ENCODE measurements at places on chromosomes 3 and 15.
A peak's percentile ranks its signal among the peaks of the same experiment; 100 is the strongest.

- no peak for DNase-seq
Observed at GRCh38 chr3:78495301-78495700, 1272.5 kb downstream of the ROBO1 start.

GRCh38 chr3:138694287-138695007 is 85.9 kb downstream of the FAIM start:
- no peak for DNase-seq

DNA sequence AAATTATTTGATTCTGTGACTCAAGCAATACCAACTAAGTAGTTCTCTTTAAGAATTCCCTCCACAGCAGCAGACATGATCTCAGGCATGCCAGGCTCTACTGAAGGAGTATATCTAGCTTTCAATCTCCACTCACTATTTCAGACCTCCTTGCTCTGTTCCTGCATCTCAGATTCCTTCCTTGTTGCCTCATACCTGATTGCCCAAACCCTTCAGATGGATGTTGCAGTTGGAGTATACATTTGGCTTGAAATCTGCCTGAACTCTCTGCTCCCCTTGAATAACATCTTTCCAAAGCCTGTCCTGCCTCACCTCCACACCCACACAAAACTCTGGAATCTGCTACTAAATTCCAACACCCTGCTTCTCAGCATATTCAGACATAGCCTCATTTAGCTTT is 19.8 kb upstream of the TM4SF4 start:
- DNase-seq: no peak

- no peak for DNase-seq
Observed at GRCh38 chr3:42122261-42123011, 31.3 kb downstream of the TRAK1 start.

DNA sequence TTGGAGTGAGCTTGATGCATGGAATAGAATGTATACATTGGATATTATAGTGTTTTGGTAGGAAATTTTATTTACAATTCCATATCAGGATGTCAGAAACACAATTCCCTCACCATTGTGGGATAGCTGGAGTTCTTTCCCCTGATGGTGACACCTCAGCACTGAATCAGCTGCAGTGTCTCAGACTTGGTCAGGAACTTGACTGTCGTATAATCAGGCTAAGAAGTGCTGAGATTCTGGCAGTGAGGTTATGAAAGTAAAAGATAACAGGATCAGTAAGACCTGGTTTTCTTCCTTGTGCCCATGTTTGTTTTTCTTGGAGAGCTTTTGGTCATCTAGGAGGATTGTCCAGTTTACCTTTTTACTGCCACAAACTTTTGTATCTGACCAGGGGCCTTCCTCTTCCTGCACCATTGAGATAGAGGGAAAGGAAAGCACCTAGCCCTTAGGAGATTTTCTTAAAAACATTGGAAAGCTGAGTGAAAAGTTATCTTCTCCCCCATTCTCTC is 27.3 kb upstream of the ST3GAL6 start:
- no peak for DNase-seq

GRCh38 chr3:195892105-195893043 is 16.0 kb downstream of the TNK2 start:
- DNase-seq: no peak

DNA sequence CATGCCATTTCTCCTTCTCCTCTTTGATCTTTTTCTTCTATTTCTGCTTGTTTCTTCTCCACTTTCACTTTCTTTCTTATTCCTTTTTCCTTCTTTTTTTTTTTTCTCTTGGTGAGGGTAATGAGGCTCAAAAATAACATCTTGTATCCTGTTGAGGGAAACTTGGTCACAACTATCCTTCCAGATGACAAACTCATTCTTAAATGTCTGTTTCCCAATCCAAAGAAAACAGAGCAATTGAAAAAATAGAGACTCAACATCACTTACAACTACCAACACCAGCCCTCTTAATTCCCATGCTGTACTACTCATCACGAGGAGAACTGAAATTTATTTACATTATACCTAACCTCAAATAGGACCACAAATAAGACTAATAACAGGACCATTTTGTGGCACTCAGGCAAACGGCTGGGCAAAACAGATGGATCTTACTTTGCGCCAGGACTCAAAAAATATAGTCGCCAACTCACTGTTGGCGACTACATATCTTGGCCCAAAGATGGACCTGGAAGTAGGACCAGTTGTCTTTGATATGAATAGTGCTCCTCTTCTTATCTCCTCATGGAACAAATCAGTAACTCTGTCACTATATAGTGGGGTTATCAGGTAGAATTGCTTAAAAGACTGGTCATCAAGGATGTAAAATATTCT is 343.9 kb downstream of the ZBTB20 start:
- no peak for DNase-seq

- DNase-seq: no peak
Observed at GRCh38 chr3:38526792-38527191, 30.7 kb downstream of the EXOG start.

DNA sequence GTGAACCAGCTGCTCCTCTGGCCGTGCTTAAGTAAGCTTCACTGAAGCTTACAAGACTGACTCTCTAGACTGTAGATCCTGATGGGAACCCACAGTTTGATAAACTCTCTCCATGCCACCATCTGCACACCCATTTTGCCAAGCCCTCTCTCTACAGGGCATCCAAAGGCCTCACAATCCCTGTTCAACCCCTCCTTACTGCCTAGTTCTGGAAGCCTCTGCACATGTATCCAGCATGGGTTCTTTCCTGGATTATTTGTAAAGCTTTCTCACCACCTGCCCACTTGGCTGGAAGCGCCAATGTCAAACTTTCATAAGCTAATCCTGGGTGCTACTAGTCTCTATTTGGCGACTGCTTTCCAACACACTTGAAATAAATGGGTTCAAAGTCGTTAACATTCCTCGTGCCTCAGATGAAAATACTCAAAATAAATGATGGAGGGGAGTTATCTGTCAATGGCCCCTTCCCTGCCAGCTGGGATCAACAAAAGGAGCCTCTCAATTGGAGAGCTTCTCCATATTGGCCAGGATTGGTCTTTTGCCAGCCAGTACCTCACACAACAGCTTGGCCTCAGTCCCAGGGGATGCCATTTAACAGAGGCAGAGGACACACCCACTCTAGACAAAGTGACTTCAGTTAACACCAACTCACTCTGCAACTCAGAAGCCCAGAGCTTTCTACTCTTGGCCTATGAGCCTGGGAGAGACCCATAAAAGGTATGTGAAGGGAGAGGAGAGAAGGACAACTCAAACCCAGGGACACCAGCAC is 48.1 kb downstream of the SH3BP5 start:
- DNase-seq: peak; percentile 71

DNA sequence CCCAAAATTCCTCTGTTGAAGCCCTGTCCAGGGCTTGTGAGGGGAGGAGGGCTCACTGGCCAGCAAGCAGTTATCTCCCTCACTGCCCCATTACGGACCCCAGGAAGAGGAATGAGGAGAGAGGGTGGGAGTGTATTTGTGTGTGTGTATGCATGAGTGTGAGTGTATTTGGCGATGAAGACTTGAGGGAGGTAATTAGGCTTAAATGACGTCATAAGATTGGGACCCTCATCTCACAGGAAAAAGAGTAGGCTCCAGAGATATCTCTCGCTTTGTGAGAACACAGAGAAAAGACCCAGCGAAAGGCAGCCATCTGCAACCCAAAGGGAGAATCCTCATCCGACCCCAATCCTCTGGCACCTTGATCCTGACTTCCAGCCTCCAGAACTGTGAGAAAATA is 32.2 kb downstream of the ADCY5 start:
- no peak for DNase-seq

DNA sequence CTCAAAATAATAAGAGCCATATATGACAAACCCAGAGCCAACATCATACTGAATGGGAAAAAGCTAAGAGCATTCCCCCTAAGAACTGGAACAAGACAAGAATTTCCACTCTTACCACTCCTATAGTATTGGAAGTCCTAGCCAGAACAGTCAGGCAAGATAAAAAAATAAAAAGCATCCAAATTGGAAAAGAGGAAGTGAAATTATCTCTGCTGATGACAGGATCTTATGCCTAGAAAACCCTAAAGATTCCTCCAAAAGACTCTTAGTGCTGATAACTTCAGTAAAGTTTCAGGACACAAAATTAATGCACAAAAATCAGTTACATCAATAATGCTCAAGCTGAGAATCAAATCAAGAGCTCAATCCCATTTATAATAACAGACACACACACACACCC is 45.9 kb upstream of the SLC2A2 start:
- DNase-seq: no peak

GRCh38 chr15:97545799-97546198 is 414.7 kb upstream of the ARRDC4 start:
- no peak for DNase-seq

DNA sequence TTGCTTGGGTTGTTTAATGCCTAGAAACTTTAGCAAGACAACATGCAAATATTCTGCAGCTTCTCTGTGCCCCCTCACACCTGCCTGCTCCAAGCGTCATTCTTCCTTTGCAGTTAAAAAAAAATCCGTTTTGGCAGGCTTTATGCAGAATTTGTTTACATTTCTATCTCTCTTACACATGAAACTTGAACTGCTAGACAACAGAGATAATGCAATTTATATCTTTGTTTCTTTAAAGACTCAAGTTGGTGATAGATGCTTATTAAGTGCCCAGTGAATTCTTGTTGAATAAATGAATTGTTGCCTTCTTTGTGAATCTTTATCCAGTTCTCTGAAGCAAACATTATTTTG is 53.2 kb downstream of the CHST2 start:
- DNase-seq: no peak

GRCh38 chr15:92812271-92812670 is 87.9 kb upstream of the CHD2 start:
- DNase-seq: no peak

DNA sequence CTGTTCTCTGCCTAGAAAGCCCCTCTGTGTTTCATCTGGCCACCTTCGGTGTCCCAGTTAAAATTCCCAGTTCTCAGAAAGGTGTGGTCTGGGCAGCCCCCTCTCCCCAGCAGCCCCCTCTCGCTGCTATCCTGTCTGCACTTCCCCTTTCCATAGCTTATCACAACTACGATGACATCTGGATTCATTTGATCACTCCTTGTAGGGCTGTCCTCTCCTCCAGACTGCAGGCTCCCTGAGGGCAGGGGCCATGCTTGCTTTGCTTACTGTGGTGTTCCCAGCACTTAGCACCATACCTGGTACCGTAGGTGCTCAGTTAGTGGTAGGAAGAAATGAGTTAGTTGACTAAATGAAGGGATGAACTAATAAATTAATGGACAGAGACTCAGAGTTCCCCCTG is 26.3 kb upstream of the GOLGA6C start:
- DNase-seq: no peak

DNA sequence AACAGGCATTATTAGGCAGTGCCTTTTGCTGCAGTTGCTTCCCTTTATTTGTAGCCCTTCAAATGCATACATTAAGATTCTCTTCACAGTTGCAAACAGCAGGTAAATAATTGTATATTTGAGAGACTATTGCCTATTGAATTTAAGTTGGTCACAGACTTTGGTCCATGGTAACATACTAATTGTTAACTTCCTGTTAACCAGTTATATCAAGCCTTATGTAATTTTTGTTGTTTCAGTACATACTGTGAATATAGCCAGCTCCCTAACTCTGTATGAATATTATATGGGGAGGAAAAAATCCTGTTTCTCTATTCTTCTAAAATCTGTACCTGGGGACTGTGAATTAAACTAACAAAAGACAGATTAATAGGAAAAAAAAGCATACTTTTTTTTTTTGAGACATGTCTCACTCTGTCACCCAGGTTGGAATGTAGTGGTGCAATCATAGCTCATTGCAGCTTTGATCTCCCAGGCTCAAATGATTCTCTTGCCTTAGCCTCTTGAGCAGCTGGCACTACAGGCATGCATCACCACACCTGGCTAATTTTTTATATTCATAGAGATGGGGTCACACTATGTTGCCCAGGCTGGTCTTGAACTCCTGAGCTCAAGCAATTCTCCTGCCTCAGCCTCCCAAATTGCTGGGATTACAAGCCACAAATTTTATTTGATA is 53.2 kb downstream of the CHL1 start:
- no peak for DNase-seq

Measured in NCI-H82 (cell line).